ENCODE measurements at places on chromosomes 2 and 18. TPM values are rescaled to one million over a fixed set of nuclear protein-coding genes. Genes with fewer than 3 reads are reported as not detected.

GRCh38 chr2:79564065-79564464, 51.2 kb downstream of the CTNNA2 start:
- no peak for DNase-seq

DNA sequence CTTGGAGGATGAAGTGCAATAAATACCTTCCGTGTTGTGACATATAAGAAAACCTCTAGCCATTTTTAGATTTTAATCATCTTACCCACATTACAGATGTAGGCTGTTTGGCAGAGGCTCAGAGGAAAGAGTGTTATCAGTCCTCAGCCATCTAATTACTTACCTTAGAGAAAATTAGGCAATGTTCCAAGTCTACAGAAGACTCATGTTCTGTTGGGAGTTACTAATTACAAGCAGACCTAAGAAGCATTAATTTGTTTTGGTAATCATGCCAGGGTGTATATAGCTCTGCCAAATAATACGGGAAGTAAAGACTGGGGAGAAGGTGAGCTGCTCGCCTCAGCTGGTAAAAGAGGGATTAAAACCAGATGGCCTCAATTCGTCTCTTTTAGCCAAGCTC, 125.8 kb upstream of the PGAP1 start:
- DNase-seq, result no peak

DNA sequence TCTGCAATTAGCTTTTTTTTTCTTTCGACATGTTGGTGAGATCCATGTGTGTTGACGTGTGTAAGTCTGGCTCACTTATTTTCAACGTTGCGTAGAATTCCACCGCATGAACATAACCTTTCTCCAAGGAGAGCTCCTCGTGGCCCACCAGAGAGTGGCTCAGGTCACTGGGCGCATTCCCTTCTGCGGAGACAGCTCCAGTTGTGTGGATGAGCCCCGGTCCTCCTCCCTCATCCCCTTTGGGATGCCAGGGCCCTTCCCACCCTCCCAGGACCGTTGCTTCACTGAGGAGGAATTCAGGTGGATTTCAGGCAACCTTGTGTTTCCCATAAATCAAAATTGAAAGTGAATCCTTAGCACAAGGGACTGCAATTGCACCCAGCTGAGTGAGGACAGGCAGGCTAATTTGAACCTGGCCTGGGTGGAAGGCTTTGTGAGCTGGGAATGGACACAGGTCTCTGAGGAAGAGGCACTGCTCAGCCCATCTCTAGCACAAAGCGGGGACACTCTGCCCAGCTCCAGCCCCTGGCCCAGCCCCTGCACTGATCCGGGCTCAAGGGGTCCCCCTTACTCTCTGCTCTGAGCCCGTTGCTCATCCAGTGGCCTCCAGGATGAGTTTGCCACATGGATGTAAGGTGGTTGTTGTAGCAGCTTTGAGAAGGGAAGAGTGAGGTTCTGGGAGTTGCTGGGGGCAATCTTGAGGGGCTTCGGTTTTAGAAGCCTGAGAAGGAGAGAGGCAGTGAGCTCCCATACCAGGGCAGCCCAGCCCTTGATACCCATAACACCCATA, 57.8 kb upstream of the HAAO start:
- no peak for DNase-seq

GRCh38 chr2:47373747-47374146, 29.2 kb upstream of the MSH2 start:
- DNase-seq, result peak; percentile 22

Gene GPR55
- total RNA-seq, result not detected

Gene RGPD8
- 1.2 TPM for total RNA-seq

GRCh38 chr2:23220513-23221094, 164.4 kb upstream of the KLHL29 start:
- DNase-seq, result no peak

DNA sequence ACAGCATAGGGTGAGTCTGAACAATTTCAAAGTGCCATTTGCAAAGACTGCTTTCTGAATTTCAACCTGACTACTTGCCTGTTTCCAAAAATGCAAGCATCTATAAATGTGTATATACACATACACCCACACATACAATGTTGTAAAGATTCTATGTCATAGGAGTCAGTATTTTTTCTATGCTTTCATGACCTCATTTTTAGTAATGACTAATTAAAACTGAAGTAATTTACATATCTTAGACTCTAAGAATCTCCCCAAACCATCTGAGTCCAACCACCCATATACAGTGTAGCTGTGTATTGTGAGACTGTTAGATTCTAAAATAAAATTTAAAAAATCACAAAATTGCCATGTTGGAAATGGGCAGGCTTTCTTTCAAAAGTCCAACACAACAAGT, 162.0 kb upstream of the STK17B start:
- DNase-seq, result no peak

GRCh38 chr2:85765081-85765731, 11.4 kb downstream of the ATOH8 start:
- DNase-seq, result peak; percentile 66

Gene ST8SIA3
- total RNA-seq, result not detected

DNA sequence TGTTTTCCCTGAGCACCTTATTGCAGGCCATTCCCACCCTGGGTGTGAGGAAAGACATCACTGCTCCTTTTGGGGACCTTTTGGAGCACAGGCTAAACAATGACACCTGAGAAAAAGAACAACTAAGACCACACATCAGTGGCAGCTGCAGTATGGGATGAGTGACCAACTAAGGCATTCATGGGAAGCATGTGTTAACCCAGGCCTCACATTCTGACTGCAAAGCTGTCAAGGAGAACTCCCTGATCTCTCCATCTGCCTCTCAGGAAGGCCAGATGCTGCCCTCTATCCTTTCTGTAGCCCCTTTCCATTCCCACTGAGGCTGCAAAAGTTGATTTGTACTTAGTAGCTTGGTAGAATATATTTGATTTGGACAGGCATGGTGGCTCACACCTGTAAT, 277.7 kb upstream of the FBXO11 start:
- no peak for DNase-seq

- peak; percentile 72 for DNase-seq
These were observed 602.9 kb downstream of the NYAP2 start for GRCh38 chr2:226002438-226002837.

Gene CACNB4
- 0.12 TPM for total RNA-seq

DNA sequence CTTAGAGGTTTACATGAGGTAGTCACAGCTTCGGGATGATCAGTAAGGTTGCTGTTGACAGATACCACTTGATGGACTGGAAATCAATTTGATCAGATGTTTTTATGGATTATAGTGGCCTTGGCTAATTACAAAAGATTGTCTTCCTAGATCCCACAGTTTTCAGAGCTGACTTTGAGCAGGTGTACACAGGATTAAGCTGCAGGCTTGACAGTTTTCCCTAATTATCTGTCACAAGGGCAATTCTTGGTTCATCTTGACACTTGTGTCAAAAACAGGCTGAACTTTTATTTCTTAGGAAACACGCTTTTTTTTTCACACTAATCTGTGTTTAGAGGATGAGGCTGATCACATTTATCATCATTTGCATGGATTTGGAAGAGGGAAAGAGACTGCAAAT, 824.0 kb upstream of the PIK3C3 start:
- no peak for DNase-seq

DNA sequence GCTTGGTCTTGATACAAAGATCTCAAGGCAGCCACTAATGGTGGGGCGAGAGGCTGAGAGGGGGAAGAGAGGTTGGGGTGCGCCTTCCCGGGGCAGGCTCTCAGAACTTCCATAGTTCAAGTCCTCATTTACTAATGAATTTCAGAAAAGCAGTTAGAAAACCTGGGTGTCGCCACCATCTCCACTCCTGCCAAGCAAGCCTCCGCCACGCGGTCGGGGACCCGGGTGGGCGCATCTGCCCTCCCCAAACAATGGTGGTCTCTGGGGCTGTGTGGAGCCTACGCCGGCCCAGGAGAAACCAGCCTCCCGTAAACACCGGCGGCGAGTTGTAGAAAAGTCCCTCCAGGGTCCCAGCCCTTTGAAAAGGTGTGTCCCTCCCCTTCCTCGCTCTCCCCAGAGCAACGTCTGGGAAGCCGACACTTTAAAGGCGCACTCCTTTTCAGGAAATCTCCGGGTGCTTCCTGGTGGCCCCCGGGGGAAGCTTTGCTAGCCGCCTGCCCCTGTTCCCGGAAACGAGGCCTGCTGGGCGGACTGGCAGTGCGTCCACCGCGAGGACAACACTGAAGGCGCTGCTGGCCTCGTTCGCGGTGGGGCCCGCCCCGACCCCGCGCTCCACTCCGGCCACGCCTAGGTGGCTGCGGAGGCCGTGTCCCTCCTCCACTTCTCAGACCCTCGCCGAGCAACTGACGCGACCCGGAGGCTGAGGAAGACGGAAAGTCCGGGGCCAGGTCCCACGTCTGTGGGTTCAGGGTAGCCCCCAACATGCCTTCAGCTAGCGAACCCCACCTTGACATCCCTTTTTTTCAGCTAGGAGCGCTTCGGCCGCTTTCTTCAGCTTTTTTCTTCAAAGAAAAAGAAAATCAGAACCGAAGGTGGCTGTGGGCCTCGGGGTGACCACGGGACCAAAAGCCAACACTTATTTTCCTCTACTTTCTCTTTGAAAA, 16.8 kb downstream of the EVX2 start:
- DNase-seq, result no peak

GRCh38 chr2:25586726-25587144, 86.6 kb downstream of the DTNB start:
- DNase-seq, result no peak

DNA sequence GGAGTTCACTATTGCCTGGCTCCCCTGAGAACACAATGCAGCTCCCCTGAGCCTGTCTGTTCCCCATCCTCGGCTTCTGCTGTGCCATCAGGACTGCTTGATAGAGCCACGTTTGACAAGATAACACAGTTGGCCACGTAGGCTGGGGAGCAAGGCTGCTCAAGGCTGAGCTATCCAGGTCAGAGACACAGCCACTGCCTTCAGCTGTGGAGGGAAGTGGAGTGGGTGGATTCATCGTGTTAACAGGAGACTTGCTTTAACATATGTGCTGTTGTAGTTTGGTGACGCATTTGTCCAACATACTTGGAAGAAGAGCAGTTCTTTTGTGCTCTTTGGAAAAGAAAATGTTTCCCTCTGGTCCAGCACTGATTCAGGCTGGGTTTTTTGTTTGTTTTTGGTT, 68.8 kb downstream of the WDSUB1 start:
- DNase-seq, result no peak

GRCh38 chr2:58398406-58398805, 157.3 kb upstream of the FANCL start:
- no peak for DNase-seq
